ENCODE measurements at places on chromosomes 13 and 19.

DNA sequence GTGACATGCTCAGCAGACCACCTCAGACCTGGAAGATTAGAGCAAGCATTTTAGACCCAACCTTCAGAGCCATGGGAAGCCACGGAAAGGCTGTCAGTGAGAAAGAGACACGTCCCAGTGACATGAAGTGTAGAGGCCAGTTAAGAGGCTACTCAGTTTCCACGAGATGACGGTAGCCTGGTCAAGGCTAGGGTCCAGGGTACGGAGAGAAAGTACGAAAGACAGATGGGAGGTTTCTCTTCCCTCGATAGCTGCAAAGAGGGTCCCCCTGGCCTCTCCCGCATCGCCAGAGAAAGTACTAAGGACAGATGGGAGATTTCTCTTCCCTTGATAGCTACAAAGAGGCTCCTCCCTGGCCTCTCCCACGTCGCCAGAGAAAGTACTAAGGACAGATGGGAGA is 8.6 kb downstream of the ZSCAN5A start:
- H3K27ac ChIP-seq, result no peak overlapping the region
- no peak for DNase-seq
- no peak overlapping the region for H3K4me3 ChIP-seq
- 0 out of 2 replicates have a peak, but pooled peaks cover 3% of the 10 kb centered on the region for H3K36me3 ChIP-seq

- H3K27ac ChIP-seq, result no peak overlapping the region
- H3K4me3 ChIP-seq, result no peak overlapping the region
- H3K36me3 ChIP-seq, result peaks cover 21% of the 10 kb centered on the region
- H3K4me1 ChIP-seq, result peaks cover 14% of the 10 kb centered on the region
These were observed 932 bp downstream of the FAM83E start for GRCh38 chr19:48613852-48614435.

DNA sequence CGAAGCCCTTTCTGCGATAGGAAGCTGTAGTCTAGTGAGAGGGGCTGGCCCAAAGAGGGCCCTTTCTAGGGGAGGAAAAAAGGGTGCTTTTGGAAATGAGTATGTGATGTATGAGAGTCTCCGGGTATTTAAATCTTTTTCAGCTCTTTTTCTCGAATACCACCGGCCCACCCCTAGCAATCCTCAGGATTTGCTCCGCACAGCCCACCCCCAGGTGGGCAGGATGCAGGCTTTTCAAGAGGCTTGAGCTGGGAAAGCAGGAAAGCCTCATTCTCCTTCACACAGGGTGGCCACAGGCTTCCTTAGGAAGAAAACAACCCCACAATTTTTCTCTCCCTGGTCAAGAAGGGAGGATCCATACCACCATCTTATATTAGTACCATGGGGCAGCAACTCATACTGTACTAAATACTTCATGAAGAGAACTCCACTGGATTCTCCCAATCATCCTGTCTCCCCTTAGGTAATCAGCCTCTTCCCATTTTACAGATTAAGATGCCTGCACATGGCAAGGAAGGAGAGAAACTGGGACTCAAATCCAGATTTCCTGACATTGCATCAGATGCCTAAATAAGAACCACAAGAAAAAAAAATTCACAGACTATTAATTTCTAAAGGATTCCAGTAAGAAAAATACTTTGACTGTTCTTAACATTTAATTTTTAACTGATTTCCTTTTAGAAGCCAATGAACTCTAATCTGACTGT is 84.4 kb downstream of the STK24 start:
- H3K4me1 ChIP-seq, result peaks cover 51% of the 10 kb centered on the region
- no peaks in the 10 kb centered on the region for H3K27me3 ChIP-seq
- peak overlapping the region; percentile 10 for H3K27ac ChIP-seq
- no peak overlapping the region for H3K4me3 ChIP-seq
- DNase-seq, result peak; percentile 57
- H3K36me3 ChIP-seq, result no peaks in the 10 kb centered on the region

DNA sequence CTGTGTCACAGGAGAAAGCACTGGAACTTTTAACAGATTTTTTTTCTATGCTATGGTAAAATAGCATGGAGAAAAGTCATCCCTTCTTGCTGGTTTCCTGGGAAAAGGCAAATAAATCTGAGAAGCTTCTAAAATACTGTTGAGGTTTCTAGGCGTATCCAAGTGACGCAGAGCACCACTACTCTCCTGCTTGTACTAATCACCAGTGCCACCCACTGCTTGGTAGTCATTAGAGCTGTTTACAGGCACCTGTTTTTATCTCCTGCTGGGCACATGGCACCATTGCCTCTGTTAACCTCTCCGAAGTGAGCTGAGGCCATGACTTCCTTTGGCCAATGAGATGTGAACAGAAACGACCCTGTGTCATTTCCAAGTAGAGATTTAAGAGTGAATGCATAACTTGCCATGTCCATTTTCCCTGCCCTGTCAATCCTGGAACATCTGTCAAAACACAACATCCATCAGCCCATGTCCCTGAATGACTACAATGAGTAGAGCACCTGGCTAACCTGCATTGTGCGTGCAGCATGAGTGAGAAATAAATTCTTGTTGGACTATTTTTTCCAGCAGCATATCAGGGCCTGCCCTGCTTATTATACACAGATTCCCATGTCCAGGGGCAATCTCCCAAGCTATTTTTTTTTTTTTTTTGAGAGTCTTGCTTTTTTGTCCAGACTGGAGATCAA is 17.3 kb upstream of the OXGR1 start:
- no peaks in the 10 kb centered on the region for H3K36me3 ChIP-seq
- H3K4me1 ChIP-seq, result no peaks in the 10 kb centered on the region
- no peaks in the 10 kb centered on the region for H3K27me3 ChIP-seq
- no peak for DNase-seq
- no peak overlapping the region for H3K4me3 ChIP-seq

DNA sequence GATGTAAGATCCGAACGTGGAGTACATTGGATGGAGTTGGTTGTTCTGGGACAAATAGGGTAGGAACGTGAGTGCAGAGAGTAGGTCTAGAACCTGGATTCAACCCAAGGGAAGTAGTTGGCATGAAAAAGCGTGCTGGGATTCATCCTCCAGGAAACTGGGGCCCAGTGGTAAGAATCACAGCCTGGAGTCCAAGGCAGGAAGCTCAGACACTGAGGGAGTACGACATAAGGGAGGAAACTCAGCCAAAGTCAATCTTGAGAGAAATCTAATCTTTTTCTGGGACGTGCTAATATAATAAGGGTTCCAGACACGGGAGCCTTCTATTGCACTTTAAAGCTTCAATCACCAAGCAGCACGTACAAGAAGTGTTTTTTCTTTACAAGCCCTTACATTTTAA is 46.4 kb downstream of the DLEU7 start:
- H3K27me3 ChIP-seq, result no peaks in the 10 kb centered on the region
- H3K36me3 ChIP-seq, result no peaks in the 10 kb centered on the region
- no peak overlapping the region for H3K4me3 ChIP-seq
- H3K4me1 ChIP-seq, result peaks cover 28% of the 10 kb centered on the region
- DNase-seq, result no peak
- H3K27ac ChIP-seq, result no peak overlapping the region

- H3K4me3 ChIP-seq, result no peak overlapping the region
- no peaks in the 10 kb centered on the region for H3K36me3 ChIP-seq
- 0 out of 2 replicates have a peak, but pooled peaks cover 5% of the 10 kb centered on the region for H3K27me3 ChIP-seq
- no peak for DNase-seq
- peaks cover 7% of the 10 kb centered on the region for H3K4me1 ChIP-seq
- no peak overlapping the region for H3K27ac ChIP-seq
These were observed 21.0 kb upstream of the LRCH1 start for GRCh38 chr13:46531953-46532352.

DNA sequence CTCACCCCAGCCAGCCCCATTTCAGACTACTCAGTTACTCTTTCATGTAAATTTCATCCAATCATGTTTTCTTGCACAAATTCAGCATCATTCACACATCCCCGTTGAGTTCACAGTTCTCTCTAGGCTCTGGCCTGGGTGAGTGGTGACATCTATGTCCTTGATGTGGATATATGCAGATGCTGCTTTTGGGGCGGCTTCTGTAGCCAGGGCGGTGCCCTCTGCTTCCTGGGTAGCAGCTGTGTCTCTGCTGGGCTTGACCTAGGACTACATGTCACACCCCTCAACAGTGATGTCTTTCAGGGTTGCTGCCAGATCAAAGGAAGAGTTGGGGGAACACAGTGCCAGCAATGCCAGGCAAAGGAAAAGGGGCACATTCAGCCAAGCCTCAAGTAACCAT is 68.5 kb upstream of the KCTD15 start:
- H3K27ac ChIP-seq, result no peak overlapping the region
- no peaks in the 10 kb centered on the region for H3K36me3 ChIP-seq
- H3K27me3 ChIP-seq, result no peaks in the 10 kb centered on the region
- no peaks in the 10 kb centered on the region for H3K4me1 ChIP-seq
- no peak for DNase-seq

DNA sequence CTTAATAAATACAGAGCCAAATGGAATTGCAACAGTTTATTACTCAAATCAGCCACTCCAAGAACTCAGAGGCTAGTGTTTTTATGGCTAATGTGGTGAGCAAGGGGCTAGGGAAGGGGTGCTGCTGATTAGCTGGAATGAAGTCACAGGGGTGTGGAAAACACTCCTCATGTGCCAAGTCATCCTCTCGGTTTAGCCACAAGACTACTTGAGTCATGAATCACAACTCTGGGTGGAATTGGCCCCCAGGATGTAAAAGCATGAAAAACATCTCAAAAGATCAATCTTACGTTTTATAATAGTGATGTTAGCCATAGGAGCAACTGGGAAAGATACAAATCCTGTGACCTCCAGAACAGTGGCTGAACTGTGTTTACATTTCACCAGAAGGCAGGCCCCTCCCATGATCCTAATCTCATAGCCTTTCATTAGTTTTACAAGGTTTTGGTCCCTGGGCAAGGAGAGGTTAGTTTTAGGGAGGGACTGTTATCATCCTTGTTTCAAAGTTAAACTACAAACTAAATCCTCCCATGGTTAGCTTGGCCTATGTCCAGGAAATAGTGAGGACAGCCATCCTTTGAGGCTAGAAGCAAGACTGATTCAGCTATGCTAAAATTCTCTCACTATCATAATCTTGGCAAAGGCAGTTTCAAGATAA is 2020.1 kb upstream of the PCDH20 start:
- DNase-seq, result peak; percentile 51
- no peaks in the 10 kb centered on the region for H3K4me1 ChIP-seq
- H3K27ac ChIP-seq, result no peak overlapping the region

DNA sequence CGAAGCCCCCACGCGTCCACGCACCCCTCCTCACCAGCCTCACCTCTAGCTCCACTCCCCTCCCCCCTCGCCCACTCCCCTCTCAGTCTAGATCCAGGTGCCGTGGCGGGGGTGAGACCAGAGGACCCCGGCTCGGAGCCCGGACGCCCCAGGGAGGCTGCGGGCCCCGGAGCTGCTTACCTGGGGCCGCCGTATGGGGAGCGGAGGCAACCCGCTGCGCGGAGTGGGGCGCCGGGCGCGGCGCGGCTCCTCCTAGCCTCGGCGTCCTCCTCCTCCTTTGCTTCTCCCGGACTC is 353 bp downstream of the ENOX1 start:
- peak overlapping the region; percentile 74 for H3K4me3 ChIP-seq
- DNase-seq, result no peak
- H3K27me3 ChIP-seq, result no peaks in the 10 kb centered on the region
- no peaks in the 10 kb centered on the region for H3K36me3 ChIP-seq
- no peak overlapping the region for H3K27ac ChIP-seq

DNA sequence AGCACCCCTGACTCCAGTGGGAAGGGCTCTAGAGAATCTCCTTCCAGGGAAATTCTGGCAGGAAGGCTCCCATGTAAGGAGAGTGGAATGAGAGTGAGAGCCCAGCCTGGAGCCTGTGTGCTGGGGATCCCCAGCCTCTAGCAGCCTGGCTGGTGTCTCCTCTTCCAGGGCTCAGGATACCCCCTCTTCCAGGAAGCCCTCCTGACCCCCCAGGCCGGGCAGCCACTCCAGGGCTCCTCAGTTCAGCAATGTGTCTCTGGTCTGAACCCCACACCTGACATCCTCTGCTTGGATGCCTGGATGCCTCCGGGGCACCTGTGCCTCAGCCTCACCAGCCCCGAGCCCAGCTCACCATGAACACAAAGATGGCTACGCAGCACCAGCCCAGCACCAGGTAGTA is 3.0 kb downstream of the C19orf33 start:
- DNase-seq, result no peak
- H3K27me3 ChIP-seq, result no peaks in the 10 kb centered on the region
- H3K4me1 ChIP-seq, result no peaks in the 10 kb centered on the region
- no peaks in the 10 kb centered on the region for H3K36me3 ChIP-seq
- H3K27ac ChIP-seq, result no peak overlapping the region
- H3K4me3 ChIP-seq, result no peak overlapping the region

- no peak overlapping the region for H3K27ac ChIP-seq
- DNase-seq, result peak; percentile 58
- no peaks in the 10 kb centered on the region for H3K27me3 ChIP-seq
- H3K4me1 ChIP-seq, result peaks cover 62% of the 10 kb centered on the region
- H3K4me3 ChIP-seq, result no peak overlapping the region
- no peaks in the 10 kb centered on the region for H3K36me3 ChIP-seq
These were observed 21.5 kb downstream of the COL4A2 start for GRCh38 chr13:110328573-110328972.

DNA sequence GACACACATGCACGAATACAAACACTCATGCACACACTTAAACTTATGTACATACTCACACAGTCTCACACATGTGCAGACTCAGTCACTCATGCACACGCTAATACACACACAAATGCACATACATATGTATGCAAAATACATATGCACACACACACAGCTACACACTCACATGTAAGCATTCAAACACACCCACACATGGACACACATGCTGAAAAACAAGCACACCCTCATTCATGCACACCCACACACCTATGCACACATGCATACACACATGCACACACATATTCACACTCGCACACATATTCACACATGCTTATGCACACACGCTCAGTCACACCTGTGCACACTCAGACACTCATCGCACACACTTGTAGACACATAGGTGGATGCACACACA is 9.3 kb downstream of the MUC16 start:
- no peaks in the 10 kb centered on the region for H3K4me1 ChIP-seq
- H3K27ac ChIP-seq, result no peak overlapping the region
- no peaks in the 10 kb centered on the region for H3K36me3 ChIP-seq
- no peak overlapping the region for H3K4me3 ChIP-seq
- H3K27me3 ChIP-seq, result no peaks in the 10 kb centered on the region
- DNase-seq, result no peak

GRCh38 chr19:2343289-2343982 is 15.0 kb downstream of the SPPL2B start:
- no peaks in the 10 kb centered on the region for H3K4me1 ChIP-seq
- no peak overlapping the region for H3K27ac ChIP-seq

DNA sequence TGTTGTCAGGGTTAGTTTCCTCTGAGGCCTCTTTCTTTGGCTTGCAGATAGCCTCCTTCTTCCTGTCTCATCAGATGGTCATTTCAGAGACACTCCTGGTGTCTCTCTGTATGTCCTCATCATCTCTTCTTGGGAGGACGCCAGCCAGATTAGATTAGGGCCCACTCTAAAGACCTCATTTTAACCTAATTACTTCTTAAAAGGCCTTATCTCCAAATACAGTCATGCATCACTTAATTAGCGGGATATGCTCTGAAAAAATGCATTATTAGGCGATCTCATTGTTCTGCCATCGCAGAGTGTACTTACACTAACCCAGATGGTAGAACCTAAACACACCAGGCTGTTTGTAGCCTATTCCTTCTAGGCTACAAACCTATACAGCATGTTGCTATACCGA is 89.0 kb downstream of the CDK8 start:
- H3K4me3 ChIP-seq, result no peak overlapping the region
- DNase-seq, result no peak
- no peaks in the 10 kb centered on the region for H3K4me1 ChIP-seq
- no peak overlapping the region for H3K27ac ChIP-seq
- no peaks in the 10 kb centered on the region for H3K36me3 ChIP-seq
- H3K27me3 ChIP-seq, result no peaks in the 10 kb centered on the region

GRCh38 chr19:47469719-47470118 is 2.0 kb downstream of the SLC8A2 start:
- H3K36me3 ChIP-seq, result no peaks in the 10 kb centered on the region
- DNase-seq, result no peak
- H3K27me3 ChIP-seq, result peaks cover 42% of the 10 kb centered on the region
- no peak overlapping the region for H3K27ac ChIP-seq

Measured in GM23248 (cell line).